ENCODE measurements at places on chromosomes 13 and 19.

DNA sequence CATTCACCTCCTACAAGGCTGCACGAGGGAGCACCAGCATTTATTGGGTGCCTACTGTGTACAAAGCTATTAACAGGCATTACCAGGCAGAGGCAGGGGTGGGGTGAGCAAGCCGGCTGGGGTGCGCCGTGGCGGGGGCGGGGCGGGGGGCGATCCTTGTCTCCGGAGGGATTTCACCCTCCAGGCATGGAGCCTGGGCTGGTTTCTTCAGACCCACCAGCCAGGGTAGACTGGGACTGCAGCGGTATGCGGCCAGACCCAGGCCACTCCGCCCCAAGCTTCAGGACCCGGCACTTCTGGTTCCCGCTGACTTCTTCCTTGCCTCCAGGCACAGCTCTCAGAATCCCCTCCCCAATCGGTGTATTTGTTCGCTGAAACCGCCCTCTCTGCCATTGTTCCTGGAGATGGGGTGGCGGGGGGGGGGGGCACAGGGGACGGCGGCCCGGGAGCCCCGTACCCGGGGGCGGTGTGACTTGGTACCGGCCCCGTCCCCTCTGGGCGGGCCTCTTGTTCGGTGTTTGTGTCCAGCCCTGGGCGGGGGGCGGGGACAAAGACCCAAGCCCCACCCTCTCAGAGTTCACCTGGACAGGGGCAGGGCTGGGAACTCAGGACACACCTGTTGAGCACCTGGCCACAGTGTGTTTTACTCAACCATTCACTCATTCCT lies 14.4 kb downstream of the TJP3 start:
- DNase-seq: no peak

DNA sequence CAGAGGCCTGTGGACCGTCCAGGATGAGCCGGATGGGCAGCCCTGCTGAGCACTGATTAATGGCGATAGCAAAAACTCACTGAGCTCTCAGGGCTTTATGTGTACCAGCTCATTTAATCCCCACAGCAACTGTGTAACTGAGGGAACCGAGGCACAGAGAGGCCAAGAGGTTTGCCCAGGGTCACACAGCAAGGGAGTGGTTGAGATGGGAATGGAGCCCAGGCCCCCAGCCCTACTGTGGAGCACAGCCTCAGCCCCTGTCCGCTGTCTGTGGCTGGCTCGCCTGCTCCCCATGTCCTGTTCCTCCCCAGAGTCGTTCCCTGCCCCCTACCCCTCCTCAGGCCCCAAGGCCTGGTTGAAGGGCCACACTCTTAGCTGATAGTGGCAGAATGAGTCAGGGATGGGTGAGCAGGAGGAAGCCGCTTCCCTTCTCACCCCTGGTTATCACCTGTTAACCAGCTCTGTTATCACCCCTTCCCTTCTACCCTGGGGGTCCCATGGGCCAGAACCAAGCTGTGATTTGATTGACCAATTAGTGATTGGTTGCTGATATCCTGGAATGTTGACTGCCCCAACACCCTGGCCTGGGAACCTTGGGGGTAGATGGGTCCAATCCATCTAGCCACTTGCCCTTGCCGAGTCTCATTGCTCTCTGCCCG lies 21.2 kb downstream of the CAPN12 start:
- DNase-seq: no peak

DNA sequence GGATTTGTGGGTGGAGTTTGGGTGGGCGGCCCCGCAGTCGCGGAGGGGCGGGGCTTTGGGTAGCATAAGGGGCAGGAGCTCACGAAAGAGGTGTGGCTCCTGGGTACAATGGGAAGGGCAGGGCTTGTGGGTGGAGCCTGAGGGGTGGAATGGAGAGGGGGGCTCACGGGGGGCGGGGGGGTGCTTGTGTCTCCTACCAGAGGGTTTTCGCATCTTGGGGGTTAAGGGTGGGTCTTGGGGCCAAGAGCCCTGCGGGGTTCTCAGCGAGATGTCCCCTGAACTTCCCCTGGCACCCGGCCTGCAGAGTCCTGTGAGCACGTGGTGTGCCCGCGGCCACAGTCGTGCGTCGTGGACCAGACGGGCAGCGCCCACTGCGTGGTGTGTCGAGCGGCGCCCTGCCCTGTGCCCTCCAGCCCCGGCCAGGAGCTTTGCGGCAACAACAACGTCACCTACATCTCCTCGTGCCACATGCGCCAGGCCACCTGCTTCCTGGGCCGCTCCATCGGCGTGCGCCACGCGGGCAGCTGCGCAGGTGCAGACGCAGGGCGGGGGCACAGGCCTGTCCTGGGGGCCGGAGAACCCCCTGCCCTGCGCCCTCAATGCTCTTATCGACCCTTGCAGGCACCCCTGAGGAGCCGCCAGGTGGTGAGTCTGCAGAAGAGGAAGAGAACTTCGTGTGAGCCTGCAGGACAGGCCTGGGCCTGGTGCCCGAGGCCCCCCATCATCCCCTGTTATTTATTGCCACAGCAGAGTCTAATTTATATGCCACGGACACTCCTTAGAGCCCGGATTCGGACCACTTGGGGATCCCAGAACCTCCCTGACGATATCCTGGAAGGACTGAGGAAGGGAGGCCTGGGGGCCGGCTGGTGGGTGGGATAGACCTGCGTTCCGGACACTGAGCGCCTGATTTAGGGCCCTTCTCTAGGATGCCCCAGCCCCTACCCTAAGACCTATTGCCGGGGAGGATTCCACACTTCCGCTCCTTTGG lies 5.1 kb downstream of the FSTL3 start:
- DNase-seq: peak; percentile 94

DNA sequence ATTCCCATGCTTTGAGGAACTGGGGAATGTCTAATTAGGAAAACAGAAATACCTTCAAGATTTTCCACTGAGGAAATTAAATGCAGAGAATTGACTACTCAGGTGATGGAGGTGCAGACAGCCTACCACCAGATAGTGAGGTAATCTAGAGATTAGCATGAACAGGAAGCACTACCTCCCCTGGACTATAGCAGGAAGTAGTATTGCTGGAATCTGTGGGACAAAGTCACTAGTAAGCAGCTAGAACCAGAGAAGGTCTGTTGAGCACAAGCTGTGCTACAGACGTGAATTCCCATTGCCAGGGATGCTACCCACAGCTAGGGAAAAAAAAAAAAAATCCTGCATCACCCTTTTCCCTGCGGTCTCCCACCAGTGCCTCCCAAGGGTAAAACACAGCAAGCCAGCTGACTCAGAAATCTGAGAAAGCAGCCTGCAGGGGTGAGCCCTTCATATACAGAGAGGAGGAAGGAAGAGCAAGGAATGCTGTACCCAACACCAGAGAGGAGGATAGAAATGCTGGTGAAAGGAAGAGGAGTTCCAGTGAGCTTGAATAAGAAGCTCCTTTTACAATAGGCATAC lies 10.2 kb downstream of the ENOX1 start:
- no peak for DNase-seq

DNA sequence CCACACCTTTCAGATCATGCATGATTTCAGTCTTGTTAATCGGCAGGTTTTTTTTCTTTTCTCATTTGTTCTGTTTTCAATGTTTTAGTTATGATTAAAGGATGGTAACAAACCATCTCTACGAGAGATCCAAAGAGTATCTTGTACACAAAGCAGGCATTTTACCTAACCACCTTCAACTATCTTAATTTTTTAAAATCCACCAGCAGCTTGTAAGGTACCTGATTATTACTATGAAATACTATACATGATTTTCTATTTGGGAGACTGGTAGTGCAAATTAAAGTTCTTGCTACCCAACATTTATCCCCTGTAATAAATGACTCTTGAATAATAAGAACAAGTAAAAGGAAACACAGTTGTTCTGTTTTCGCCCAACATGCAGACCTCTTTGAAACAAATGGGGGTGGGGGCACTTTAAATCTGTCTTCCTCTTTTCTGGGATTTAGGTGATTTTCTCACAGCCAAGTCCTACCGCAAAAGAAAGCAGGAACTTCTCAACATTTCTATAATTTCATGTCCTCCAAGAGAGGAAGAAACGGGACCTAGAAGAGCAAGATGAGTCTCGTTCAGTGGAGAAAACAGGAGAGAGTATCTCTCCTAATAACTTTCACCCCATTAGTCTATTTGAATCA lies 3.6 kb downstream of the POU4F1 start:
- DNase-seq: no peak

GRCh38 chr13:40221460-40222201 lies 444.8 kb downstream of the FOXO1 start:
- no peak for DNase-seq

Measured in HEK293T (cell line).